Progenitor cell of endocrine pancreas (in vitro differentiated cells): ENCODE measurements at places on chromosomes 7 and 10. TPM values are rescaled to one million over a fixed set of nuclear protein-coding genes. Genes with fewer than 3 reads are reported as not detected.

- no peak for DNase-seq
Measured at GRCh38 chr10:61448091-61448490, 5.1 kb downstream of the TMEM26 start.

- no peak for DNase-seq
Measured at GRCh38 chr10:59910867-59911266, 4.5 kb upstream of the CCDC6 start.

DNA sequence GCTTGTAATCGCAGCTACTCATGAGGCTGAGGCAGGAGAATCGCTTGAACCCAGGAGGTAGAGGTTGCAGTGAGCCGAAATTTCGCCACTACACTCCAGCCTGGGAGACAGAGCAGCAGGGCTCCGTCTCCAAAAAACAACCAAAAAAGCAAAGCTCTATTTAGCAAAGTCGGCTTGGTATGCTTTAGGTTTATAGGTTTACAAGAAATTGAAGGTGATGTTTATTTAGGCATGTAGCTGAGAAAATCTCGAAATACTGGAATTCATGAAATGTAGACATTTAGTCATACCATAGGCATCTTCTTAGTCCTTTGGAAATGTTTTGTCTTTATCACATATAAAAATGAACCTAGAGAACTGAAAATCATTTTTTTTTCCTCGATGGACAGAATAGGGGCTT lies 453.8 kb upstream of the ANKRD30A start:
- no peak for DNase-seq

DNA sequence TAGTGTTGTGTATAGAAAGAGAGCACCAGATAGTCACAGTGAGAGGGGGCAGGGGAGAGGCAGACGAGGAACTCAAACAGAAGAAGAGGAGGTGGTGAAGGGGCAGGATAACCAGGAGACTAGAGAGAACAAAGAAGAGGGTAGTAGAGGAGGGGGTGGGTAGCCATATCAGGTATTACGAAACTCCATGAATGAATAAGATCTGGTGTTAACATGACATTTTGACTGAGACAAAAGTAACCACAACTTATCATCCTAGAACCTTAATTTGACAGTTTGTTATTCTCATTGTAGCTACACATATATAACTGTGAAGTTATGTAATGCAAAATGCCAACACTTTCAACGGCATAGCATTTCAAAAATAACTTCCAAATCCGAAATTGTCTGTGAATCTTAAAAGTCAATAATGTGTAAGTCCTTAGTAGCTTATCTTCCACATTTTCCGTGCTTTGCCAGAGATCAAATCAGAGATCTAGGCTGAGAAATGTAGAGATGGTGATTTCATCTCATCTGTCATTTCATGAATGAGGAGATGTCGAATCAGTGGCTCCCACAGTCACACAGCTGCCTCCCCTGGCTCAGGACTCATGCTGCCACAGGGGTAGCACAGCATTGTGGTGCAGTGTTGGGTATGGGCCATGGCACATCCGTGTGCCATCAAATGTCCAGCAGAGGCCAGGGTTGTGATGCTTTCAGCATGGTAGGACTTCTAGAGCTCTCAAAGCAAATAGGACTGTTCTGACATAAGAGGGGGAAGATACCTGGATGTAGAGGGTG lies 202.1 kb downstream of the HECW1 start:
- no peak for DNase-seq

- DNase-seq = no peak
Measured at GRCh38 chr7:101233907-101234547, 3.6 kb downstream of the CLDN15 start.

DNA sequence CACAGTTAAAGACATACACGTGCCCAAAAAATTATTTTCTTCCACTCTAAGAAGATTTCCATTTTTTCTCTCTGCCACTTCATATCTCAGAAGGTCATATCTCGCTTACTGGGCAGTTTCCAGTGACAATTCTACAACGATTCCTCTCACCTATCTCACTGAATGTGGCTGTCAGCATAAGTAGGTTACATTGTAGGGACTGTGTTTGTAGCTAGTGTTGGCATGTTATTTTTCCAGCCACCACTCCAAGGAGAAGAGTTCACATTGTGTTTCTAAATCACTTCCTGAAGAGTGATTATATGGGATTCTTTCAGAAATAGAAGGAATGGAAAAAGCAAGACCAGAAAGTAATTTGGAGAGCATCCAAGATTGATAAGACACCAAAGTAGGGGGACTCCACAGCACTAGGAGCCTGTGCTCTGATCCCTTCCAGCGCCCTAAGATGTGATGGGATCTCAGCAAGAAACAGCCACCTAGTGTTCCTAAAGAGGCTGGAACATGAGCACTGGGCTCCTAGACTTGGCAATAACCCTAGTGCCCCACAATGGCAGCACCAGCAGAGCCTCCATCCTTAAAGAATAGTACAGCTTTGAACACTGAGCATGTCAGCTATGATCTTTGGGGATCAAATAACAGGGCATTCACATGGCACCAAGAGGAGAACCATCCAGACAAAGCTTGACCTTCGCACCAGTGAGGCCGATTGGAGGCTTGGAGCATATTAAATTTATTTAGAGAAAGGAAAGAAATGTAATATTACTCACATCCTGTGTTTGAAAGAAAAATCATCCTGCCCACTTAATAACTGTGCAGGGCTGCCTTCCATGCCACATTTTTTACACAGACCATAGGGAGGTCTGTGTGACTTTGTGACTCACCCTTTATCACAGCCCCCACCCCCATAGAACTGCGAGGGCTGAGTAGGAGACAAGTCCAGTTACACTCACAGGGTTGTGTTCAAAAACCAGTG lies 51.8 kb downstream of the CAV1 start:
- DNase-seq = no peak

GRCh38 chr7:1468643-1469298 lies 9.5 kb upstream of the MICALL2 start:
- no peak for DNase-seq

- peak; percentile 19 for DNase-seq
Measured at GRCh38 chr10:114694752-114695151, 36.7 kb upstream of the ABLIM1 start.

DNA sequence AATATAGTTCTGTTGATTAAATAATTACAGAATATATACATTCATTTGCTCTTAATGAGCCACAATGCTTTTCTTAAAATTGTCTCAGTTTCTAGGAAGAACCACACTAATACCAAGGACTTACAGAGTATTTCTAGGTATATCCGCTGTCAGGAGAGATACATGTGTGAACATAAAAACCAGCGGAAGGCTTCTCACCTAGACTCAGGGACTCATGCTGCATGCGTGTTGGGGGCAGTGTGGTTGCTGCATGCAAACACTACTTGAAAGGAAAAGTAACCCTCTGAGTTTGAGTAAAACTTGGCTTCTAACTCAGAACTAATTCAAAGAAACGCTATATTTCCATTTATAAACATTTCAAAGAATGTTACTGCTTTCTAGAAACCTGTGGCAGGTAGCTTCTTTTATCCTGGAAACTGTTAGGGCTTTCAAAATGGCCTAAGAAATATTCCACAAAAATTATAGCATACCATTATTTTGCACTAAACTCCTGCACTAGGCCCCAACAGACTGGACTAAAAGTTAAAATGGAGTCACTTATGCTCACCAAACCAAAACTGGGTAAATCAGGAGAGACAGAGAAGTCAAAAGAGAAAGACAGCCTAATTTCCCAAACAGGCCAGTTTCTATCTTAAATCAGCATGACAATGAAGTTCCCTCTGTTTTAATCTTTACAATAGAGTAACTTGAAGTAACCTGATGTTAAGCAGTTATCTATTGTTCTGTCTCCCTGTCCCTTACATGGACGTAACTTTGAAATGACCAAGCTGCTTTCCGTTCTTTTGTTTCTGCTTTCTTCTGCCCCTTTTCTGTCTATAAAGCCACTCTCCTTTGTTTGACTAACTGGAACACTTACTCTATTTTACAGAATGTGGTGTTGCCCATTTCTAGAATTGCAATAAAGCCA lies 95.2 kb upstream of the FAM133B start:
- DNase-seq = no peak

SPDYE11 gene
- total RNA-seq = 0.22 TPM in 1 of 2 replicates, not detected in the other

TCERG1L gene
- 0.51 and 0.53 TPM in 2 replicates for total RNA-seq

ANKRD7 gene
- total RNA-seq = not detected in 2 replicates

COG5 gene
- total RNA-seq = 49.0 and 49.5 TPM in 2 replicates

SH2D4B gene
- 0.11 and 0.12 TPM in 2 replicates for total RNA-seq
